RCC 7860 (cell line): ENCODE measurements at places on chromosomes 16 and 17.

DNA sequence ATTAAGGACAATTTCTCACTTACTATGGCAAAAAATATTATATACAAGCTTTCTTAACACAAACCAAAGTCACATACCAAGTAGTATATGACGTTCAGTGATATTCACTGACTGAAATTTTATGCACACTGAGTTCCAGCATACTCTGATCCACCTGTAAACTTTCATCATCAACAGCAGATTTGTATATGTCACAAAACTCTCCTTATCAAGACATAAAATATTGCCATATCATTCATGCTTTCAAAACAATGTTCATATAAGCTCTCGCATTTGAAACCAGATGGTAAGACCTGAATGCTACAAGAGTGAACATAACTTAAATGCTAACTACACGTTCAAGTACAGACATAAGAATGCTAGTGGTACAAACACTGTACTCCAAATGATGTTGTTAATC, 46.7 kb downstream of the GNA13 start:
- DNase-seq, result no peak

- no peak for DNase-seq
Measured at GRCh38 chr16:53258809-53259208, 175.5 kb upstream of the RBL2 start.

DNA sequence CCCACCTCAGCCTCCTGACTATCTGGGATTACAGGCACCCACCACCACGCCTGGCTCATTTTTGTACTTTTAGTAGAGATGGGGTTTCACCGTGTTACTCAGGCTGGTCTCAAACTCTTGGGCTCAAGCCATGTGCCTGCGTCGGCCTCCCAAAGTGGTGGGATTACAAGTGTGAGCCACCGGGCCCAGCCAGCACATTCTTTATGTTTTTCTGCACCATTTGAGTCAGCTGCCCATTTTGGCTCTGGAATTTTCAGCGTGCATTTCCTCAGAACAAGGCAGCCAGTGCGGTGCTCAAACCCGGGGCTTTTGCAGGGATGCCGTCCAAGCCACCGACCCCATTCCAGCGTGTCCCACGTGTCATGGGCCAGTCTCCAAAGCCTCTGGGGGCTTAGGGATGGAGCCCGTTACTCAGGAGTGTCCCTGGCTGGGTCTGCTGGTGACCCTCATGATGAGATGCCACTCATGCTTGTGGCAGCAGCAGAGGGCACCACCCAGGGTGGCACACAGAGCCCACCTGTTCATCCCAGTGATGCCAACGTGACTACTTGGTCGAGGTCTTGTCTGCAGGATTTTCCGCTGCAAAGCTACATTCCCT, 3.7 kb upstream of the RAB40C start:
- no peak for DNase-seq

GRCh38 chr16:24935336-24935735, 79.8 kb downstream of the ARHGAP17 start:
- no peak for DNase-seq

GRCh38 chr16:69367980-69368379, 16.4 kb upstream of the TMED6 start:
- no peak for DNase-seq

- no peak for DNase-seq
Measured at GRCh38 chr16:56351481-56351880, 73.9 kb downstream of the AMFR start.

- no peak for DNase-seq
Measured at GRCh38 chr16:5575121-5575520, 477.5 kb upstream of the EEF2KMT start.

- DNase-seq, result no peak
Measured at GRCh38 chr17:31385428-31386285, 5.8 kb upstream of the RAB11FIP4 start.

DNA sequence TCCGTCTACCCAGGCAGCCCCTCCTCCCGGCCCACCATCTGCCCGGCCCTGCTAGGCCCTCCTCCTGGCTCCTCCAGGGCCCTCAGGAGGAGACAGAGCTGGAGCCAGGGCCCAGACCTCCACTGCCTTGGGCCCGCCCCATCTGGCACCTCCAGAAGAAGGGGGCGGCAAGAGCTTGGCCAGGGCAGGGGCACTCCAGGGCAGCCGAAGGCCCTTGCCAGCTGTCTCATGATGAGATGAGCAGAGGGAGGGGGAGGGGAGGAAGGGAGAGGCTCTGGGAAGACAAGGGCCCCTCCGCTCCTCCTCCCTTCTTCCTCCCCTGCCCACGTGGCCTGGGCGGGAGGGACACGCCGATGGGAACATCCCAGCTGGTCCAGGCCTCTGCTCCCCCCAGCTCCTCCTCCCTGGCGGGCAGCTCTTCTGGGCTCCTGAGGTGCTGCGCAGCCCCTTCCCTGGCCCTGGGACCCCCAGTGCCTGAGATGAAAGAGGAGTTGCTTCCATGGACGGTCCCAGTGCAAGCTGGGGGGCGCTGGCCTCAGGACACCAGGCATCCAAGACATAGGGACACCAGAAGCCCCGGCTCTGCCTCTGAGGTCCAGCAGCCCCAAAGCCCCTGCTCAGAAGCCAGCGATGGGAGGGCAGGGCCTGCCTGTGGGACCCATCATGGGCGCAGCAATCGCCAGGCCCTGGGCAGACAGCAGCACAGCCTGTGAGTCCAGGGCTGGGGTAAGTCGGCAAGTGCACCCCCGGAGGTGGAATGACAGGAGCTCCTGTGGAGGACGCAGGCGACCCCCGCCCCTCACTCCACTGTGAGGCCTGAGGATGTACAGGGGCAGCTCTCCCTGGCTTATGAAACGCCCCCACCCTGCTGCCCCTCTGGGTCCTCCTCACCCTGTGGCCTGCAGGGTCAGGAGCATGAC, 23.6 kb upstream of the ENPP7 start:
- no peak for DNase-seq

DNA sequence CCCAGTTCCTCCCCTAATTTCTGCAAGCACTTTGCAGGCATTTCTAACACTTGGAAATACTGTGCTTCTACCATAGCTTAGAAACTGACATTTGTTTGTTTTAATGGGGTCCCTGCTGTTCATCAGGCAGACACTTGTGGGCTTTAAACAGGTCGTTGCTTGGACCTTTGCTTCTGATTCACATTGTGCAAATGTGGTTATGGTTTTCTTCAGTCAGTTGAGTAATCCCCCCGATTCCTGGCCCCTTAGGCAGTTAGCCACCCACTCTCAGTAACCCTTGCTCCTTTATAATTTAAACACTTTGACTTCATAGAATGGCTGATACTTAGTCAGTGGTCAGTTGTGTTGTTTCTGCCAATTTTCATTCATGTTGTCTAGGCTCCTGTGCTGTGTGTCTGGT, 39.4 kb downstream of the SLC47A1 start:
- no peak for DNase-seq
